Stimulated activated CD4-positive, alpha-beta T cell treated with anti-CD3 and anti-CD28 coated beads, Interleukin-4, amount 100 ng/mL, for 24 hours (primary cell): ENCODE measurements at places on chromosomes 7 and 10.

- no peak for DNase-seq
These were observed 282.1 kb downstream of the KCND2 start for GRCh38 chr7:120554960-120555571.

DNA sequence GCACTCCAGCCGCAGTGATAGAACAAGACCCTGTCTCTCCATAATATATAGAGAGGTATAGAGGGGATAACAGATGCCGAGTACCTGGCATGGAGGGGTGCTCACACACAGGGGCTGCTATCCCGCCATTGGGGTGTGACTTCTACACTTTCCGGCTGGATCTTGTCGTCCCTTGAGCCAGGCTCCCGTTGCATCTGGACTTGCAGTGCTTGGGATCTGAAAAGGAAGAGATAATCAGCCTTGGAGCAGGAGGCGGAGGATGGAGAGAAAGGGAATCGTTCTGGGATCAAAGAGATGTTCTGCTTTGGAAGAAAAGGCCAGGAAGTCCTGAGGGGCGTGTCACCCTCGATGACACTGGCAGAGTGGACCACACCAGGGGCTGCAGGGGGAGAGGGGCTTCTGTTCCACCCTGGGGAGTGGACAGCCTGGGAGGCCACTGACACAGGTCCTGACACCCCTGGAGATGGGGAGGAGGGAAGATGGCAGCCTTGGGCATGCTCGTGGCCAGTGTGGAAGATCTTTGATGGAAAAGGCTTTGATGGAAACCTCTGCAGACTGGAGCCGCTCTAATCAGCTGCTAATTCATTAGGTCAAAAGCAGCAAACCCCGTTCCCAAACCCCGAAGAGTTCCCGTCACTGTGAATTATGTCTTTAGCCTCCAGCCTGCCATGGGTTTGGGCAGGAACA is 85.1 kb downstream of the CARD11 start:
- DNase-seq = no peak

DNA sequence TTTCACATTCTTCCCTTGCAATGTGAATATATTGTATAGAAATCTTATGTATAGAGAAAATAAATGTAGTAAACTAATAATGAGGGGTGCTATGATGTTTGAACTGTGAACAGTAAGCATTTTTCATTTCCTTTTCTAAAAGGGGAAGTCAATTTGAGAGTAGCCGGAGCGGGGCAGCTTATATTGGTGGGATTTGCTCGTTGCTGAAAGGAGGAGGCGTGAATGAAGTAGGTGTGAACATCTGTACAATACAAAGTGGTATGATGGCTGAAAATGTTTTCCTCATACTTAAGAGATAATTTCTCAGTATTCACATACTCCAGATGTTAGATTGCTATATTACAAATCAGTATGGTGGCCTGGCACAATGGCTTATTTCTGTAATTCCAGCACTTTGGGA is 87.1 kb downstream of the SRI start:
- no peak for DNase-seq

GRCh38 chr7:34842782-34843181 is 184.8 kb downstream of the NPSR1 start:
- DNase-seq = no peak

- no peak for DNase-seq
These were observed 227.7 kb downstream of the MGMT start for GRCh38 chr10:129694691-129695243.
